Activated naive CD4-positive, alpha-beta T cell treated with anti-CD3 and anti-CD28 coated beads, Interleukin-2, amount 50 U/mL, for 16 hours (primary cell): ENCODE measurements at places on chromosomes 16 and 17.

GRCh38 chr17:68289936-68290267 lies 1.0 kb downstream of the SLC16A6 start:
- no peak for DNase-seq

DNA sequence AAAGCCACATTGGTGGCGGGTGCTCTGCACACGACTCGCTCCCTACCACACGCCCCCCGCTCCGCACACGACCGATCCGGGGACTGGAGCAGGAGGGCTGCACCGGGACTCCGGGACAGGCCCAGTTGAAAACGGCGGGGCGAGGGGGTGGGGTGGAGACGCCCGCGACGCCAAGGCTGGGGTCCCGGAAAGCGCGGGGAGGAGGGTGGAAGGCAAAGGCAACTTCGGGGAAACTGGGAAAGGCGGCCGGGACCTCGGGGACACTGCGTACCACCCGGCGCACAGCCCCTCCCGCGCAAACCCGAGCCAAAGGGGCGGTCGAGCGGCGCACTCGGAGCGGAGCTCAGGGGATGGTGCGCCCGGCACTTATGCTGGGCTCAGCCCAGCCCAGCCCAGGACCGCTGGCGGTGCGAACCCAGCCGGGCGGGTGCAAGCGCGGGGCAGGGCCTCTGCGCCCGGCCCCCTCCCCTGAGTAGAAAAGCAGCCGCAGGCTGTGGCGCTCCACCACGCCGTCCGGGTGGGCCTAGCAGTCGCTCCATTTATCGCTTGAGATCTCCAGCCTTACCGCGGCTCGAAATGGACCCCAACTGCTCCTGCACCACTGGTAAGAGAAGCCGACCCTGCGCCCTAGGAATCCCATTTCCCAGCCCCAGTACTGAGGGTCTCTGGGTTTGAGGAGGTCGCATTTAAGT lies at the start of gene MT1M:
Gene MT1M, plus strand, starts transcription at position 504 of the 692 bp plus-strand sequence. Its CDS starts 73 bp downstream, at position 577.
- no peak for DNase-seq

DNA sequence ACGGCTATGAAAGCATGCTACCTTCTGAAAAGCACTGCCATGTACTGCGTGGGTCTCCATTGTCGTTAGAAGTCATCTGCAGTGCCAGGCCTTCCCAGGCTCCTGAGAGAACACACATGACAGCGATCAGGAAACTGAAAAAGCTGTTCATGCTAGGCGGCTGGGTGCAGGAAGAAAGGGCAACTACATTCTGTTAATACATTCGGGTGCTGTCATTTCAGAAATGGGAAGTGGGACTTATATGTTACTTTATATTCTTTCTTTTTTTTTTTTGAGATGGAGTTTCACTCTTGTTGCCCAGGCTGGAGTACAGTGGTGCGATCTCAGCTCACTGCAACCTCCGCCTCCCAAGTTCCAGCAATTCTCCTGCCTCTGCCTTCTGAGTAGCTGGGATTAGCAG lies 19.9 kb downstream of the CFAP20 start:
- DNase-seq, result no peak

DNA sequence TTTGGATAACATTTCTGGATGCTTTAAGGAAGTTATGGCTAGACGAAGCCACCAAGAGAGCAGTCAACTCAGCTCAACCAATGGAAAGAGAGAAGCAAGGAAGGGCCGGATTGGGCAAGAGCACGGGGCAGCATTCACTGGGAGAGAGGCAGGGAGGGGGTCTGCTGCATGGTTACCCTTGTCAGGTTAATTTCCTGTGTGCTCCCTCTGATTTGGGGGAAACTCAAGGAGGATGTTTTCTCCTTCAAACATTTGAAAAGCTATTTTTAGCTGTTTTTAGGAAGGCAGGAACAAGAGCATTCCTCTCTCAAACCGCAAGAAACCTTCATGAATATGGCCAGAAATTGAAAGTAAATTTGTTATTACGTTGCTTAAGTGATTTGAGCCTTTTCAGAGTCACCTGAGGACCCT lies 118.5 kb upstream of the ZFHX3 start:
- DNase-seq, result no peak

GRCh38 chr16:69845181-69845580 lies 83.0 kb downstream of the WWP2 start:
- DNase-seq, result no peak

- DNase-seq, result no peak
Measured at GRCh38 chr17:33725675-33726271, 432.7 kb upstream of the ASIC2 start.
